ENCODE measurements at places on chromosomes 12 and 14. TPM values are rescaled to one million over a fixed set of nuclear protein-coding genes. Genes with fewer than 3 reads are reported as not detected.
A peak's percentile ranks its signal among the peaks of the same experiment; 100 is the strongest.

Gene SLC10A1
- total RNA-seq = not detected

GRCh38 chr12:53965281-53966084, 7.4 kb upstream of the HOXC11 start:
- no peak for DNase-seq

- DNase-seq = no peak
Observed at GRCh38 chr14:106826833-106827369, 1300.5 kb downstream of the TMEM121 start.

- DNase-seq = no peak
Observed at GRCh38 chr14:39102265-39102968, 618 bp downstream of the SEC23A start.

GRCh38 chr12:57309420-57309819, 58.4 kb upstream of the STAC3 start:
- no peak for DNase-seq

GRCh38 chr12:47361389-47362021, 281.7 kb upstream of the AMIGO2 start:
- peak; percentile 70 for DNase-seq

DNA sequence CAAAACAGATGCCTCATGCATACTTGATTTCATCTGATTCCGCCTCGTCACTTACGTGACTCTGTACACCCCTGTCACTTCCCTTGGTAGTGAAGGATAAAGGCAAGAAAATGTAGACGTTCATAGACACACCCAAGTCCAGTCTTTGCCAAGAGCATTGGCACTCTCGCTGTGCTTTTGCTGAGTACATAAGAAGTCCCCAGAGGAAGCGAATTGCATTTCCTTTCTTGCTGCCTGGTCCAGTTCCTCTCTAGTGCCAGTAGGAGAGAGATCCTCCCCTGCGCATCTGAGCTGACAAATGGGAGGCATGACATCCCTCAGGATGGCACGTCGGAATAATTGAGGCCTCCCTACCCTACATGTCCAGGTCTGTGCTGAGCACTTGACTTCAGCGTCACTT, 21.3 kb upstream of the RIN3 start:
- no peak for DNase-seq

Gene KLRD1
- total RNA-seq = 0.27 TPM

Gene C12orf56
- not detected for total RNA-seq

DNA sequence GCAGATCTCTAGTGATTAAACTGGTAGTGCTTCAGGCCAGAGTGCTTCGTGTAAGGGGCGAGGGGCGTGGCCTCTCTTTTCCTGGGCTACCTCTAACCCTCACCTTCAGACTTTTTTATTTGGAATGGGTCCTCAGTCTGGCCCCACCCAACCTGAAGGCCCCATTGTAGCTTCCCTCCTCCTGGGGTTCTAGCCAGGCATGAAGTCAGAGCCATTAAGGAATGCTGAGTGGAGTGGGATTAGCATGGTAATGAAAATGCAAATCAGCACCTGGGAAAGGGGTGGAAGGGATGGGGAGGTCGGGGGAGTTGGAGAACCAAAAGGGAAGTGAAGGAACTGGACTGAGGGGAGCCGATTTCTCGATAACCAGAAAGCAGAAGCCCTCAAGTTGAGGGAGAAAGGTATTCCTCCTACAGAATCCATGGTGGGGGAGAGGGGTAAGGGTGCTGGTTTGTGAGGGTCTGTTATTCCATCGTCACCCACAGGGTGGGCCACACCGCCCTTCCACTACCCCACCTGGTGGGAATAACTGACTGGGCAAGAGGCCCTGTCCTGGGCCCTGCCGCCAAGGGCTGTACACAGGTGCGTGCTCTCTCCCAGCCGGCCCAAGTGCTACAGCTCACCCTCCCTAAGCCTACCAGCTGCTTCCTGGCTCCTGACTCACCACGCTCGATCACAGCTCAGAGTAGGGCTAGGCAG, 14.1 kb downstream of the ZFHX2 start:
- DNase-seq = no peak

GRCh38 chr14:96114002-96114401, 74.8 kb downstream of the C14orf132 start:
- no peak for DNase-seq

Gene CALM1
- total RNA-seq = 354 TPM

Gene BRMS1L
- 5.1 TPM for total RNA-seq

- DNase-seq = no peak
Observed at GRCh38 chr12:131232036-131232435, 278.3 kb downstream of the ADGRD1 start.

- DNase-seq = no peak
Observed at GRCh38 chr14:98977451-98977850, 294.5 kb downstream of the BCL11B start.

DNA sequence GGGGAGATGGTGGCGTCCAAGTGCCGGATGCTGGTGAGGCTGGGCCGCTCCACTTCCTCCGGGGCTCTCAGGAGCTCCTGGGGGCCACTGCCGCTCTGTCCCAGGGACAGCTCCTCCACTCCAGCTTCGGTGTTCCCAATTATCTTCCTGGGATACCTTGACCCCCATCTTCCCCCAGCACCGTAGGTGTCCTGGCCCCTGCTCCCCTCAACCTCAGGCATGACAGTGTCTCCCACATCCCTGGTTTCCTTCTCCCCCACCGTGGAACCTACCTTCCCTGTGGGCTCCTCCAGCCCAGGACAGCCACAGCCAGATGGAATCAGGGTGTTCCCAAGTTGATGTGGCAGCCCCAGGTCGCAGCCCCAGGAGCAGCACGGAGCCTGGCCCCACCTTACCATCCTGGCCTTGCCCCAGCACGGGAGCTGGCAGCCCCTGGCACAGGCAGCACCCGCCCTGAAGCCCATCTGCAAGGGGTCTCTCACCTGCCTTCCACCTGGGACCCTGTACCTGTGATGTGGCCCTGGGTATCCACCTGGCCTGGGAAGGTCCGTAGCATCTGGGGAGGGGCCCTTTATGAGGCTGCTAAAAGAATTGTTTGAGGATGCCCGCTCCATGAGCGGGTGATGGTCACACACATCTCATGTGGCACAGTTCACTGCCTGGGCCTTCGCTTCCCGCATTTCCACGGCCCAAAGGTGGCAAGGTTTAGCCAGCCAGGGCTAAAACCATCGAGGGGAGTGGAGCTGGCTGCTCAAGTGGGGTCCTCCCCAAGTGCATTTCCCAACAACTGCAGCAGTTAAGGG, 4.1 kb downstream of the TMEM121 start:
- DNase-seq = no peak

GRCh38 chr12:12562585-12563261, at the start of gene DUSP16:
Gene DUSP16, minus strand, starts transcription at chr12:12562863. Its CDS starts 41,765 bp downstream, at chr12:12521098.
- peak; percentile 70 for DNase-seq

GRCh38 chr12:107775093-107775721, 703 bp downstream of the ASCL4 start:
- peak; percentile 11 for DNase-seq

DNA sequence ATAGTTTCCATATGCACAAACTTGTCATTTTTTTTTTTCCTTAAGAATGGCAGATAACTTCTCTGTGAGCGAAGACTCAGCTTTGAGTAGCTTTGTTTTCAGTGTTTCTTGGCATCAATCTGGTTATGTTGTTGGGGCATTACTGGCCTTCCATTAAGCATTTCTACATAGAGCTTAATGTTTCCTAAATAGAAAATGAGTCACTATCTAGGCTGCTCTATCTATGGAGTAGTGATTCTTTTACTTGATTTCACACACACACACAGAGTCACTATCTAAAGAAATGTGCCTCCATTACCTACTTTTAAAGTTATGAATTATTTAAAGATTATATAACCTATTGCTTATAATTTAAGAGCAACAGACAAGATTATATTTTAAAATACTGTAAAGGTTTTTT, 53.9 kb downstream of the TMEM260 start:
- DNase-seq = no peak

Gene CLEC9A
- total RNA-seq = not detected

- no peak for DNase-seq
Observed at GRCh38 chr14:51460011-51460410, 191.7 kb upstream of the FRMD6 start.

DNA sequence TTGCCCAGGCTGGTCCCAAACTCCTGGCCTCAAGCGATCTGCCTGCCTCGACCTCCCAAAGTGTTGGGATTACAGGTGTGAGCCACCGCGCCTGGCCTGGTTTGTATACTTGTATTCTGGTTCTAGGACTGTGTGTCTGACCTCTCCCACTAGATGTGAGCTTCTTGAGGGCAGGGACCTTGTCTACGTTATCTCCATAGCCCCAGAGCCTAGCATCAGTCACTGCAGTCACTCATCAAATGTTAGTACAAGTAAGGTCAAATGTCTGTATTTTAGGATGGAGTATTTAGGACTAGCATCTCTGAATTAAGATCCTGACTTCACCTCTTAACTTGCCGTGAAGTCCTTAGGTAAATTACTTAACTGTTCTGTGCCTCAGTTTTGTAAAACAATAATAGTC, 2.9 kb downstream of the RILPL2 start:
- DNase-seq = no peak

Gene MED6
- total RNA-seq = 80.4 TPM

Gene OLR1
- not detected for total RNA-seq

GRCh38 chr12:16324772-16325171, 22.7 kb upstream of the MGST1 start:
- no peak for DNase-seq

GRCh38 chr12:55673638-55674037, 34.1 kb downstream of the ITGA7 start:
- DNase-seq = no peak

DNA sequence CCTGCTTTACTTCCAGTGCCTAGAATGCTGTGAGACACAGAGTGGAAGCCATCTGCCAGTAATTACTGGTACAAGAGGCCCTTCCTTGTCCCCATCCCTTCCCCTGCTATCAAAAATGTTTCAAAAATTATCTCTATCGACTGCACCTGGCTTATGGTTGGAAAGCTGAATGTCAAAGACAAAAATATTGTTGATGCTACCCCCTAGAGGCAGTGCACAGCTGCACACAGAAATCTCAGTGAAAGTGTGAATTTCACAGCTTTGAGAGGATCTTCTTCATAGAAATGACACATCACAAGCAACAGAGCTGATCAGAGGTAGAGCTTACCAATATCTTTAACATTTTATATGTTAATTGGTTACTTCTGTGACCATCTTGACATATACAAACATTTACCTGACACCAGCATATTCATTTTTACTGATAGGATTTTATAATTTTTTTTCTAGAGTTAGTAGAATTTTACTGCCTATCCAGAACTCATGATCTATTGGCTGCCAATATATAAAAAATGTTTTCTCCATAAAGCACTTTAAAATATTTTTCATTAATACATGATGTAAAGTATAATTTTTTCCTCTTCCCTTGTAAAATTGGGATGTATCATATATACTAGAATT, 138.0 kb downstream of the AACS start:
- DNase-seq = no peak

GRCh38 chr12:45745861-45746277, 16.4 kb downstream of the ARID2 start:
- no peak for DNase-seq

- DNase-seq = no peak
Observed at GRCh38 chr14:75554482-75554881, 23.9 kb upstream of the FLVCR2 start.

GRCh38 chr14:104882325-104882973, 17.4 kb downstream of the CEP170B start:
- no peak for DNase-seq

DNA sequence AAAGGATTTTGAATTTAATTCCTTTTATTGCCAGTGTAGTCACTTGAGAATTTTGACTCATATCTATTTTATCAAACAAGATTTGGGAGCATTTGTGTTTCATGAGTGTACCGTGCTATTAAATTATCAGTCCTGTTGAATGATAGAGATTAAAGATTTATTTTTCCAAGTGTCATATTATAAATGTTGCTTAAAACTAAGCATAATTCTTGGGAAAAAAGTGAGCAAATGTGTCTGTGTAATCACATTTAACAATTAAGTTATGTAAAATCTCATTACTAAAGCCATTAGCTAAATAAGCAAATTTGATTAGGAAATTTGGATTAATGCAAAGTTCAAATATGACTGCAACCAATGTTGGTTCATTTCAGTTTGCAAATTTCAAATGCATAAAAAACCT, 266.7 kb downstream of the TMTC2 start:
- no peak for DNase-seq

GRCh38 chr12:119602734-119603094, 9.1 kb downstream of the TMEM233 start:
- DNase-seq = no peak

Gene IRAK3
- total RNA-seq = 0.66 TPM

- no peak for DNase-seq
Observed at GRCh38 chr12:74818412-74818811, 280.8 kb downstream of the ATXN7L3B start.

DNA sequence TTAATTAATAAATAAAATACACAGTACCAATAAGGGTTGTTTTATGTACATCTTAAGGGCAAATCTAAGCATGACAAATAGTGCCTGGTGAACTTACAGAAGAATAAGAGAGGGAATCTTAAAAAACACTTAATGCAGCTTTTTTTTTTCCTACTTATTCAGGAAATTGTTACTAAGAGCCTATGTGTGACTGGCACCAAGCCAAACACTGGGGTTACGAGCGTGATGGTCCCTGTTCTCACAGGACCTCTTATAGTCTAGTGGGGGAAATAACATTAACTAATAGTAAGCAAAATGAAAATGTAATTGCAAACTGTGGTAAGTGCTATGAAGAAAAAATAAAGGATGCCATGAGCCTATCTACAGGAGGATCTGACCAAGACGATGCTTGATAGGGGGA, 53.6 kb downstream of the RTN1 start:
- DNase-seq = no peak

Gene DEGS2
- total RNA-seq = 1.4 TPM

Gene CDH24
- total RNA-seq = 1.4 TPM

Gene TMEM30B
- 2.1 TPM for total RNA-seq

GRCh38 chr12:123973552-123974341, 732 bp downstream of the ZNF664 start:
- DNase-seq = peak; percentile 44

Gene MYL6
- total RNA-seq = 1,193 TPM

- no peak for DNase-seq
Observed at GRCh38 chr12:3189282-3189681, 112.1 kb downstream of the TSPAN9 start.

Gene NIN
- total RNA-seq = 29.5 TPM

Gene TC2N
- total RNA-seq = 42.8 TPM

Gene TOMM20L
- not detected for total RNA-seq

GRCh38 chr12:70928071-70928470, 7.5 kb upstream of the PTPRR start:
- DNase-seq = no peak

Gene MSI1
- not detected for total RNA-seq

GRCh38 chr12:122834921-122835749, at the start of gene HIP1R:
Gene HIP1R, plus strand, starts transcription at chr12:122835457. Its CDS starts 94 bp downstream, at chr12:122835551.
- DNase-seq = peak; percentile 65

- no peak for DNase-seq
Observed at GRCh38 chr14:100306998-100307765, 938 bp upstream of the SLC25A29 start.

- DNase-seq = no peak
Observed at GRCh38 chr12:65156366-65156841, 13.0 kb upstream of the LEMD3 start.

Gene TAS2R50
- 1.3 TPM for total RNA-seq

All from activated naive CD4-positive, alpha-beta T cell treated with anti-CD3 and anti-CD28 coated beads, Interleukin-2, amount 50 U/mL, for 72 hours (primary cell).